ENCODE measurements at places on chromosomes 12 and 14.
A peak's percentile ranks its signal among the peaks of the same experiment; 100 is the strongest.

DNA sequence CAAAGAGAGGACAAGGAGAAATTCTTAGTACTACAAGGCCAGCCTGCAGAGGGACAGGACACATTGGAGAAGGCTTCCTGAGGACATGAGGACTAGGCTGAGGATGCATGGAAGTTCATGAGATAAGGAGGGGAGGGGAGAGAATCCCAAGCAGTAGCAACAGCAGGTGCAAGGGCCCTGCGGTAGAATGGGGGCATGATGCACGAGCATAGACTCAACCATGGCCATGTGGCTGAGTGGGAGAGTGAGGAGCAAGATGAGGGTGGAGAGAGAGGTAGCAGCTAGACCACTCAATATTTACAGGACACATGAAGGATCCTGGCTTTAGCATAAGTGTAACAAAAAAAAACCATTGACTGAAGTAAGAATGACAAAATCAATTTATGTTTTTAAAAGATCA lies 128.1 kb downstream of the PPM1H start:
- H3K27me3 ChIP-seq = no peaks in the 10 kb centered on the region
- DNase-seq = no peak
- no peak overlapping the region for H3K27ac ChIP-seq
- no peaks in the 10 kb centered on the region for H3K4me1 ChIP-seq
- H3K4me3 ChIP-seq = no peak overlapping the region
- no peaks in the 10 kb centered on the region for H3K36me3 ChIP-seq

GRCh38 chr14:33413381-33413780 lies 474.7 kb downstream of the NPAS3 start:
- no peak overlapping the region for H3K4me3 ChIP-seq
- no peaks in the 10 kb centered on the region for H3K4me1 ChIP-seq
- no peak for DNase-seq
- no peaks in the 10 kb centered on the region for H3K27me3 ChIP-seq

- no peaks in the 10 kb centered on the region for H3K4me1 ChIP-seq
- no peaks in the 10 kb centered on the region for H3K27me3 ChIP-seq
- H3K27ac ChIP-seq = no peak overlapping the region
- no peak for DNase-seq
- no peaks in the 10 kb centered on the region for H3K36me3 ChIP-seq
Observed at GRCh38 chr14:93803408-93804318, 15.4 kb upstream of the PRIMA1 start.

DNA sequence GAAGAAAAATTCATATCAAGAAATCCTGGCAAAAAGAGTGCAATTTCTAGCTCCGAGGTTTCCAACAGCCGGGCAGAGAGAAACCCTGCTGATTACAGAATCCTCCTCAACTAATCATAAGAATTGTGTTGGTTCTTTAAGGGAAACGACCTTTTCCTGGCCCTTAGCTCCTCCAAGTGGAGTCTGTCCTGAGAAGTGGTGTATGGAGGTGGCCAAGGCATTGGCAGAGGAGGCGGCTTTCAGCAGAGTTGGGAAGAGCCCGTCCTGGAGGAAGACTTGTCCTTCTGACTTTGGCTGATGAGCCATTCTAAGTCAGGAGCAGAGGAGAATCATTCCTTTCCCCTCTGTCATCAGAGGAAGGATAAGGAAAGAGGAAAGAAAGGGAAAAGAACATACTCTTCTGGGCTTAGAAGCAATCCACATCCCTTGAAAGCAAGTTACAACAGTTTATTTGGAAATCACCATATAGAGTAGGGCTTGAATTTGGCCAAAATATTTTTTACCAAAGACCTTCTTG lies 46.5 kb upstream of the PTCSC3 start:
- H3K27ac ChIP-seq = peak overlapping the region; percentile 6
- no peaks in the 10 kb centered on the region for H3K36me3 ChIP-seq
- no peaks in the 10 kb centered on the region for H3K4me1 ChIP-seq
- no peak overlapping the region for H3K4me3 ChIP-seq

GRCh38 chr14:97104029-97104428 lies 306.8 kb downstream of the VRK1 start:
- DNase-seq = no peak
- H3K27ac ChIP-seq = no peak overlapping the region
- H3K4me1 ChIP-seq = no peaks in the 10 kb centered on the region
- peaks cover 23% of the 10 kb centered on the region for H3K27me3 ChIP-seq
- no peaks in the 10 kb centered on the region for H3K36me3 ChIP-seq
- H3K4me3 ChIP-seq = no peak overlapping the region

DNA sequence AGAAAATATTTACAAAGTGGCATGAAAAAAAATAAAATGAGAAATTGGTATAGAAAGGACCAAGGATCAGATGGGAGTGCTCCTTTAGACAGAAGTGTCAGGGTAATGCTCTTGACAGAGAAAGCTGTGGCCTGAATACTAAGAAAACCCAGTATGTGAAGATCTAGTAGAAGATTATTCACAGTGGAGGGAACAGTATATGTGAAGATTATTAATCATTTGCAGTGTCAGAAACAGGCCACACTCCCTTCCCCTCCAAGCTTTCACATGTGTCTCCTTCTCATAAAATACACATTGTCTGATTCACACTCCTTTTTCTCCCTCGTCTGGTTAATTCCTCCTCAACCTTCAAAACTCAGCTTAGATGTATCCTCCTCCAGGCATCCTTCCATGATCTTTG lies 41.3 kb downstream of the CAPS2 start:
- no peak for DNase-seq
- H3K4me3 ChIP-seq = no peak overlapping the region
- H3K27me3 ChIP-seq = no peaks in the 10 kb centered on the region
- H3K36me3 ChIP-seq = no peaks in the 10 kb centered on the region
- no peak overlapping the region for H3K27ac ChIP-seq

GRCh38 chr12:11973396-11973795 lies 97.3 kb upstream of the BCL2L14 start:
- no peak for DNase-seq
- no peaks in the 10 kb centered on the region for H3K27me3 ChIP-seq
- H3K36me3 ChIP-seq = no peaks in the 10 kb centered on the region
- H3K4me1 ChIP-seq = no peaks in the 10 kb centered on the region

GRCh38 chr12:62948123-62948522 lies 13.2 kb upstream of the PPM1H start:
- no peaks in the 10 kb centered on the region for H3K36me3 ChIP-seq
- no peak overlapping the region for H3K4me3 ChIP-seq
- H3K27ac ChIP-seq = no peak overlapping the region
- H3K4me1 ChIP-seq = no peaks in the 10 kb centered on the region

- H3K27me3 ChIP-seq = no peaks in the 10 kb centered on the region
- peaks cover 4% of the 10 kb centered on the region for H3K4me1 ChIP-seq
- no peak overlapping the region for H3K27ac ChIP-seq
- no peak for DNase-seq
- H3K4me3 ChIP-seq = no peak overlapping the region
- H3K36me3 ChIP-seq = no peaks in the 10 kb centered on the region
Observed at GRCh38 chr12:92295523-92295922, 149.9 kb upstream of the BTG1 start.

GRCh38 chr12:5262885-5263284 lies 169.0 kb upstream of the NTF3 start:
- no peak for DNase-seq
- no peak overlapping the region for H3K4me3 ChIP-seq
- no peaks in the 10 kb centered on the region for H3K36me3 ChIP-seq
- H3K27ac ChIP-seq = no peak overlapping the region

GRCh38 chr14:91333650-91334039 lies 84.0 kb downstream of the CCDC88C start:
- no peak for DNase-seq
- no peak overlapping the region for H3K27ac ChIP-seq
- H3K27me3 ChIP-seq = no peaks in the 10 kb centered on the region
- H3K4me3 ChIP-seq = no peak overlapping the region
- H3K36me3 ChIP-seq = no peaks in the 10 kb centered on the region

GRCh38 chr14:69318241-69318640 lies 58.3 kb downstream of the GALNT16 start:
- H3K4me3 ChIP-seq = no peak overlapping the region
- no peak for DNase-seq
- peaks cover 16% of the 10 kb centered on the region for H3K4me1 ChIP-seq
- peak overlapping the region; percentile 51 for H3K27ac ChIP-seq
- H3K36me3 ChIP-seq = no peaks in the 10 kb centered on the region

DNA sequence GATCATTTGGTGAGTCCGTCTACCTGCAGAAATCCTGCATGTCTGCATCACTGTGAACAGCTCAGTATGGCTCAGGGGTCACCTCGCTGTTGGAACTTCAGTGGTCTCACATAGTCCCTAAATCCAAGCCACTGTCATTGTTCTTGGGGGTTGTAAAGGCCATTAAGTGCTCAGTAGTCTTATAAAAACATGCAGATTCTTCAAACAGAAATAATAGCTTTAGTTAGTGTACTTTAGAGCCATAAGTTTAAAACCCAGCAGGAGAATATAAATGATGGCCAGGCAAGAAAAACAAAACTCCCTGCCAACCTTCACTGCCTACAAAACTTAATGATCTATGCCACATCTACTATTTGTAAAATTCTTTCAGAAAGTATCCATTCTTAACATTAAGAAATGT lies 396.3 kb downstream of the SYT1 start:
- H3K27ac ChIP-seq = no peak overlapping the region
- no peaks in the 10 kb centered on the region for H3K27me3 ChIP-seq
- DNase-seq = no peak
- H3K4me3 ChIP-seq = no peak overlapping the region

- no peak overlapping the region for H3K27ac ChIP-seq
- no peak overlapping the region for H3K4me3 ChIP-seq
- no peaks in the 10 kb centered on the region for H3K36me3 ChIP-seq
- DNase-seq = no peak
Observed at GRCh38 chr12:94783343-94783742, 133.0 kb upstream of the TMCC3 start.

DNA sequence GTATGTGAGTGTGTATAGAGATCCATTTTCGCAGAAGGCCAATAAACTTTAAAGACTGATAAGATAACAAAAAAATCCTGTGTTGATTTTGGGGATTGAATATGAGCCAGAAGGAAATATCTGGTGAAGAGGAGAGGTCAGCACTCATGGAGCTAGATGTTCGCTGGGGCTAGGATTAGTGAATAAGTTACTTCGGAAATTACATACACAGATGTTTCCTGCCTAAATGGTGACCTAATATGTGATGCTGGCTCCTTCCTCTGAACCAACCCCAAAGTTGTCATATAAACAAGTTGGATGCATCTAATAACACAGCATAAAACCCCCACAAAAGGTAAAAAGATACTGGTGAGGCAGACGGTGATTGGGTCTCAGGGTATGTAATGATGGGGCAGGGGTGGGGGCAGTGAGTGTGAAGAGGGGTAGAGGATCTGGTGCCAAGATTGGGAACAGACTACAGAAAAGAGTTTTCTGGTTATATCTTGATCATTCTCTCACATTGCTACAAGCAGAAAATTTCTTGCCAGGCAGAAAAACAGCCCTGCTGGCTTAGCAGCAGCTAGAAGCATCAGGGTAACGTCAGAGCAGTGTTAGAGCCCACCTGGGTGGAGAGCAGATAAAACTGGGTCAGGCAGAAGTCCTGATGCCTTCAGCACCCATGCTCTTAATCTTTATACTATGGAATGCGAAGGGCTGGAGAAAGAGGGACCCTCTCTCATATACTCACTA lies 140.4 kb upstream of the GZMB start:
- no peaks in the 10 kb centered on the region for H3K27me3 ChIP-seq
- DNase-seq = no peak
- no peaks in the 10 kb centered on the region for H3K36me3 ChIP-seq
- H3K27ac ChIP-seq = peak overlapping the region; percentile 2
- no peak overlapping the region for H3K4me3 ChIP-seq

DNA sequence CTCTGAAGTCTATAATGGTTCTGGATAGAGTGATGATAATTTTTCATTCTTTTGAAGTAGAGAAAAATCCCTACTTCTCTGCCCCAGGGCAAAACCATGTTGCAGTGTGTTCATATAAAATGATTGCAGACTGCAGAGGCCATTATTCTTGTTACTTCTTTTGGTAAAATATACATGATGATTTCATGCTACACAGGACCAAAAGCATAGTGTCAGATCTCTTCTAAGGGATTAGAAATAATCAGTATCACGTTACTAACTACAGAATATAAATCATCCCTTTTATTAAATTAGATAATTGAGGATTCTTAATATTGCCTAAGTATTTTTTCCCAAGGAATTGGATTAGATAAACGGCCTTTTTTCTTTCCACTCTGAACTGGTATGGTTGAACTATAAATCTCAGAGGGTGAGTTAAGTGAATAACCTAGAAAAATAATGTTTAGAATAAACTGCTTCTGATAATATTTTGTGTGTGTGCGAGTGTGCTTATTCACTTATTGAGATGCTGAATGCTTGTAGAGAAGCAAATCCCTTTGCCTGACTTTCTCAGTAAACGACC lies 156.2 kb downstream of the EFCAB11 start:
- no peaks in the 10 kb centered on the region for H3K27me3 ChIP-seq
- DNase-seq = no peak
- no peak overlapping the region for H3K27ac ChIP-seq
- no peak overlapping the region for H3K4me3 ChIP-seq
- no peaks in the 10 kb centered on the region for H3K4me1 ChIP-seq

DNA sequence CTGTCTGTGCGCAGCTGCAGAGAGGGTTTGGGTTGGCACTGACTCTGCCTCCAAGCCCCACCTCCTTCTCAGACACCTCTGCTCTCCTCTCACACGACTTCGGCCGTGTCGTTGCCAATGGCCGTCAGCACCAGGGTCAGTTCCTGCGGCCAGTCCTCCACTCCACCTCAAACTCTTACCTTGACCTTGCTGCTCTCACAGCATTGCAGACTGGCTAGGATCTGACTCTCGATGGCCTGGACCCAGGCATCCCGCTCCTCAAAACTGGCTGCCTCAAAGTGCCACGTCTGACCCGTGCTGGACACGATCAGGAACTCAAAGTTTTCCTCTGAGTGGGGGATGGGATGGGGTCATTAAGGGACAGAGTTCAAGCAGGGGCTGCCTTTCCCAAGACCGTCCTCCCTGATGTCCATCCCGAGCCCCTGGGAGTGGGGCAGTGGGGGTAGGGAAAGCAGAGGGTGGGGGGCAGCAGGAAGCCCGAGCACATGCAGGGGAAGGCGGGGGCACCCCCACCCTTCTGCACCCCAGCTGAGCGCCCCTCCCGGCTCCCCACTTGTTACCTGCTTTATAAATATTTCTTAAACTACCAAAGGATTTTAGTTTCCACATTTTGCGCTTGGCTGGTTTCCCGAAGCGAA lies 10.7 kb downstream of the AGAP2 start:
- H3K27ac ChIP-seq = no peak overlapping the region
- no peaks in the 10 kb centered on the region for H3K27me3 ChIP-seq
- DNase-seq = no peak
- no peaks in the 10 kb centered on the region for H3K36me3 ChIP-seq

- no peak for DNase-seq
- peaks cover 7% of the 10 kb centered on the region for H3K36me3 ChIP-seq
- no peak overlapping the region for H3K27ac ChIP-seq
Observed at GRCh38 chr12:8771072-8771471, 51.3 kb upstream of the A2ML1 start.

GRCh38 chr12:27667540-27667939 lies 28.7 kb upstream of the REP15 start:
- peaks cover 39% of the 10 kb centered on the region for H3K36me3 ChIP-seq
- no peaks in the 10 kb centered on the region for H3K4me1 ChIP-seq
- DNase-seq = no peak
- no peak overlapping the region for H3K27ac ChIP-seq
- H3K27me3 ChIP-seq = no peaks in the 10 kb centered on the region

Data from left lung (tissue), 14 donors.